Bronchial smooth muscle cell (primary cell): ENCODE measurements at places on chromosomes 3 and 15. TPM values are rescaled to one million over a fixed set of nuclear protein-coding genes. Genes with fewer than 3 reads are reported as not detected.

The CAND2 gene
- 5.0 and 11.5 TPM in 2 replicates for total RNA-seq

The RTP3 gene
- total RNA-seq, result not detected in 2 replicates

The C3orf22 gene
- not detected in 2 replicates for total RNA-seq

The LARP6 gene
- total RNA-seq, result 83.7 and 93.6 TPM in 2 replicates

The ATP10A gene
- 2.5 and 4.3 TPM in 2 replicates for total RNA-seq

The ZNF774 gene
- total RNA-seq, result 0.86 and 1.7 TPM in 2 replicates

The MYRIP gene
- 0.09 and 0.16 TPM in 2 replicates for total RNA-seq

The ADCY5 gene
- 0.16 and 1.2 TPM in 2 replicates for total RNA-seq

The FOXB1 gene
- total RNA-seq, result not detected in 2 replicates

The TNNC1 gene
- total RNA-seq, result 0.43 and 0.63 TPM in 2 replicates

The CYP8B1 gene
- total RNA-seq, result not detected in 2 replicates

The MYZAP gene
- under 0.01 and 0.17 TPM in 2 replicates for total RNA-seq

The PTH1R gene
- total RNA-seq, result 0.16 and 0.77 TPM in 2 replicates

The GOLGA6L1 gene
- not detected in 2 replicates for total RNA-seq

The ARID3B gene
- 0.95 and 1.0 TPM in 2 replicates for total RNA-seq

The AGTR1 gene
- 1.0 and 2.5 TPM in 2 replicates for total RNA-seq

The GABRB3 gene
- 0.16 and 0.26 TPM in 2 replicates for total RNA-seq

The GOLGA6L2 gene
- not detected in 2 replicates for total RNA-seq

The SNX4 gene
- total RNA-seq, result 23.8 and 23.9 TPM in 2 replicates

The STXBP5L gene
- not detected in 2 replicates for total RNA-seq

The RASGRP1 gene
- total RNA-seq, result not detected in 2 replicates

The PATL2 gene
- total RNA-seq, result 1.4 and 1.6 TPM in 2 replicates

The SLC12A1 gene
- total RNA-seq, result under 0.01 TPM in 1 of 2 replicates, not detected in the other

The VGLL3 gene
- total RNA-seq, result 6.2 and 10.9 TPM in 2 replicates

The CATSPER2 gene
- total RNA-seq, result 1.1 and 1.3 TPM in 2 replicates

The CAMK2N2 gene
- 0.16 TPM in 1 of 2 replicates, not detected in the other for total RNA-seq

The STX19 gene
- total RNA-seq, result not detected in 2 replicates

The TPRG1 gene
- total RNA-seq, result 0.32 and 0.34 TPM in 2 replicates

The COX5A gene
- 28.9 and 30.6 TPM in 2 replicates for total RNA-seq
